Stimulated activated CD8-positive, alpha-beta memory T cell treated with anti-CD3 and anti-CD28 coated beads, Interleukin-7, amount 100 ng/mL, for 4 hours (primary cell): ENCODE measurements at places on chromosomes 1 and 21.

DNA sequence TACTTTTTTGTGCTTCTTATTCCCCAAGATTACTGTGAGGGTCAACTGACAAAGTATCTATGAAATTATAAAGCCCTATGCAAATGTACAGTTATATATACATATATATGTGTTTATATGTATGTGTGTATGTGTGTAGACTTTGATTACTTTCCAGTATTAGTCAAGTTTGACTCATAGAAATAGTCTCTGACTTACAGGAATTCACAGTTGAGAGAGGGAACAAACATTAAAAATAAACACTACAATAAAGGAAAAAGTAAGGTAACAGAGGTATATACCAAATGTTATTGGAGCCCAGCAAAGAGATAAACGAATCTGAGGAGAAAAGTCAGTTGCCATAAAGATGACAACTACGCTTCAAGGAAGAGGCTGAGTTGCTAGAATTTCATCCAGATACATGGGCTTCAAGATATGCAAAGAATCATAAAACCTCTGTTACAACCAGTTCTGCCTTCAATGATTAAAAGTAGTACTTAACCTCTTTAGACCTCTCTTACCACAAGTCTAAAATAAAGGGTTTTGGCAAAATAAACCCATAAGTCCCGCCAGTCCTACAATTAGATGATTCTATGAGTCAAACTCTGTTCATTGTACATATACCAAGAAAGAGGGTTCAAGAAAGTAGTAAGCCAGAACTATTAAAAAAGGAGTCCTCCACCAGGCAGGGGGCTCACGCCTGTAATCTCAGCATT lies 7.2 kb downstream of the IFT25 start:
- DNase-seq, result no peak

- no peak for DNase-seq
Measured at GRCh38 chr1:11977625-11978024, 2.6 kb upstream of the MFN2 start.

DNA sequence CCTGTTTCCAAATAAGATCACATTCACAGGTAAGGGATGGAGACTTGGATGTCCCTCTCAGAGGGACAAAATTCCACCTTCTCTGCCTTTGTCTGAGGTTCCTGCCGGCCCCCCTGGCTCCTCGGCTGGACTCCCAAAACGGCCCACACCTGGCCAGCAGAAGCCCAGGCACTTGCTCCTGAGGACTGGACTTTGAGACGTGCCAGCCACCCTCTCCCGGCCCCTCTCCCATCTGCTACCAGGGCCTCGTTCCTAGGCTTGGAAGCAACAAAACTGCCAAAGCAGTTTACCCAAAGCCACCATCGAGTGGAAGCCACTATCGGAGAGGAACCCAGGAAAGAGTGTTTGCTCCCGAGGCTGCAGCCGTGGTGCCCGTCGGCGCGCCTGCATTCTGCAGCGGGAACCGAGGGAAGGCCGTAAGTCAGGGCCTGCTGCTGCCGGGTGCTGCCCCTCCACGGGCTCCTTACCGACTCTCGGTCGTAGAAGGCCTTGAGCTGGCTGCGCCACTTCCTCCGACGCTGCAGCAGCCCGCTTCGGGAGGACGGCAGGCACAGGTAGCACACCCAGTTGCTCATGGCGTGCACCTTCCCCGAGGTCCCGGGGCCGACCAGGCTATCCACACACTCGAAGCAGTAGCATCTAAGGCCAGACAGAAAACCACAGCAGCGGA lies 3.5 kb downstream of the DNMT3L start:
- DNase-seq, result no peak

DNA sequence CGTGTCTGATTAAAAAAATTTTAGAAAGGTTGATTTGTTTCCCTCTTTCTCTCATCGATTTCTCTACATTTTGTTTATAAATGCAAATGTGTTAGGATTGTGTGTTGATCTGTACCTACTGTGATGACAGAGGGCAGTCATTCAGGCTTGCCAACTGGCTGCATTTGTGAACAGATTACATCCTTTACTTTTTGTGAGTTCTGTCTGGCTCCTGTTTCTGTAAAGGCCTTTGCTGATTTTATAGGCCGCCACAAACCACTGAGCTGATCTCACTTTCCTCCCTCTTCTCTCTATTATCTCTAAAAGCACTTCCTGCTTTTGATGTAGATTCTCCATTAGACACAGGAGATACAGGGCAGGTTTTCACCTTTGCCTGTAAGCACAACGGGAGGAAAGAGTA lies 106.8 kb downstream of the ESRRG start:
- no peak for DNase-seq

DNA sequence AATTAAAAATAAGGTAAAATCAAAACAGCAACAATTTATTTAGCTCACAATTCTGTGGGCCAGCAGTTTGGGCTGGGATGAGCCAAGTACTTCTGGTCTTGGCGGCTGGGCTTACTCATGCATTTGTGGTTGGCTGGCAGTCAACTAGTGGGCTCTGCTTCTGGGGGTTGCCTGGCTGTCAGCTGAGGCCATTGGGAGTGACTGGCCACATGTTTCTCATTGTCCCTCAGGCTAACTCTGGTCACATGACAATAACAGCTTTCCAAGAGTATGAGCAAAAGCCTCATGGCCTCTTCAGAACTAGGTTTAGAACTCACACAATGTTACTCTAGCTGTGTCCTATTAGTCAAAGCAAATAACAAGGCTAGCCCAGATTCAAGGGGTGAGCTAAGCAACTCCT lies 15.6 kb upstream of the CHIA start:
- DNase-seq, result no peak

- DNase-seq, result no peak
Measured at GRCh38 chr21:33268737-33269441, 2.7 kb downstream of the IL10RB start.
